ENCODE measurements at places on chromosomes 11 and 22.

GRCh38 chr11:48024635-48025071 is 44.3 kb downstream of the PTPRJ start:
- DNase-seq = no peak

GRCh38 chr11:2271077-2271326 is 614 bp upstream of the ASCL2 start:
- no peak for DNase-seq

DNA sequence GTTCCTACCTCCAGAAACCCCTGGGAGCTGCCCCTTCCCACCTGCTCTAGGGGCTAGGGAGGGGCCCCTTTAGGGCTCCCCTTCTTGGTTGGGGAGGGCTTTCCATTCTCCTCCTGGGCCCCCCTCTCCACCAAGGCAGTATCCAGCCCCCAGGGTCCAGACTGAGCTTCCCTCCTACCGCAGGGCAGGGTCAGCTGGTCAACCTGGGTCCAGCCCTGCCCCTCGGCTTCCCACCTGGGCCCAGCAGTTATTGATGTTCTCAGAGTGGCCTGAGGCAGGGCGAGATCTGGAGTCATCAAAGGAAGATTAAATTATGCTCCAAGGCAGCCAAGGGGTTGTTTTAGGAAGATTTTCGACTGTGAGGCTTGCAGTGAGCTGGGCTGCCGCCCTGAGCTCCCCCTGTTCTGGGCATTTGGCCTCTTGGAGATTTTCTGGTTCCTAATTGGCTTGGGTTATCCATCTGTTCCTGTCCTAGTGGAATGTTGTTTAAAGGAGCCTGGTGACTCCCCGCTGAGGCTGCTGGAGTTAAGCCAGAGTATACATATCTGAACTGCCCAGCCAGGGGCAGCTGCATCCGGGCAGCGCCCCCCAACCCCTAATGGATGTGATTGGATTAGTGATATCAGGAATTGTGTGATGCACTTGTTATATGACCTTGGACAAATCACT is 1.8 kb upstream of the SLC22A8 start:
- DNase-seq = peak; percentile 8

DNA sequence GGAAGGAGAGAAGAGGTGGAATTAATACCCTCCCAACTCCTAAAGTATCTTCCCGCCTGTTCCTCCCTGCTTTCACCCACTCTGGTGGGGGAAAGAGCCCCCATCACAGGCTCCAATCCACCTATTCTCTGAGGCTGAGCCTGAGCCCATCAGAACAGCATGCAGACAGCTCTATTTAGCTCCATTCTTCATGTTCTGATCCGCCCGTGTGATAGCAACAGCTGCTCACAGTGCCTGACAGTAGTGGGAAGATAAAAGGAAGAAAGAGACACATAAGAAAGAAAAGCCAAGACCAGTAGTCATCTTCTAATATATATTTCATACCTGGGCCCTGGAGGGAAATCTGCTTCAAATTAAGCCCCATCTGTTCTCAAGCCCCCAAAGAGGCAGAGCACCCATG is 80.3 kb upstream of the AKIP1 start:
- no peak for DNase-seq

- DNase-seq = no peak
Measured at GRCh38 chr22:38109371-38110001, 998 bp downstream of the BAIAP2L2 start.

GRCh38 chr11:72609476-72609875 is 64.7 kb downstream of the PDE2A start:
- no peak for DNase-seq

- DNase-seq = no peak
Measured at GRCh38 chr22:48431536-48432315, 1395.9 kb downstream of the BRD1 start.

DNA sequence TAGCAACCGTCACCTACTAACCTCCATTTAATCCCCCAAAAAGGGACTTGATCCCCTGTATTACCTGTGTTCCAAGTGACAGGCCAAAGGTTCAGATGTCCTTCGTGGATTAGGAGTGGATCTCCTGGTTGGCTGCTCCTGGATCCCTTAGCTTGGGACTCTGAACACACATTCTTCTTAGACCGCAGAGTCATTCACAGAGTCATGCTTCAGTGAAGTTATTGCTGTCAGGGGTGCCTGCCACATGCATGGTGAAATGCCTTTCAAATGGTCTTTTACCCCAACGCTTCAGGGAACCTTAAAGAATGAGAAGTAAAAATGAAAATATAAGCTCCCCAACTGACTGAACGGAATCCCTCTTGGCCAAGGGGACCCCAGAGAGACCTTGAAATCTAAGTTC is 49.1 kb downstream of the ADAMTS8 start:
- DNase-seq = no peak

DNA sequence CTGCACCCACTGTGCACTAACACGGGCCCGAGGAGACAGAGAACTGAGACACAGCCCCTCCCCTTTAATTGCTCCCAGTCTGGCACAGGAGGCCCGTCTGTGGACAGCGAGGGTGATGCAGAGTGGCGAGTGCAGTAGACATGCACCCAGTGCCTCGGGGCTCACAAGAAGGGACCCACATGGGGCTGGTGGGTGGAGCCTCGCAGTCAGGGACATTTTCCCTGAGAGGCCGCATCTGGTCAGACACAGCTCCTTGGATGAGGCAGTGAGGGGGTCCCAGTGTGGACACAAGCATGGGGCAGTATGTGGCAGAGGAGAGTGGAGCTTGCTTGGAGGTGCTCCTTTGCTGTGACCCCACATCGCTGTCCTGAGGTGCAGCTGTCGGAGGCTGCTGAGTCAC is 54.8 kb downstream of the SBF1 start:
- DNase-seq = no peak

DNA sequence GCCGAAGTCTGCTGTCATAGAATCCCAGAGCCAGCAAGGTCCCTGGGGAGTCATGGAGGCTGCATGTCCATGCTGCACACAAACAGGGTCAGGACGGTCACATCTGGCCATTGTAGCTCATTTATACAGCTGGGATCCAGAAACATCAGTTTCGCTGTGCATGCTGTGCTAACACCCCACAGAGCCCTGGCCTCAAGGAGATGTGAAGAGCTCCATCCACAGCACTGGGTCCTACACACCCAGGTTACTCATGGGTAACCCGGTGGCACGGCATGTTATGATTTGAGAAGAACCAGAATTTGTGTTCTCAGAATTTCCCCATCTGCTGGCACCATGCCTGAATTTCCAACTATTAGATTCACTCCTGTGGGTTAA is 146.3 kb upstream of the ARHGAP20 start:
- no peak for DNase-seq

- DNase-seq = no peak
Measured at GRCh38 chr22:32805361-32805881, 3.9 kb downstream of the TIMP3 start.

- no peak for DNase-seq
Measured at GRCh38 chr11:106032861-106033260, 10.8 kb upstream of the MSANTD4 start.

- peak; percentile 72 for DNase-seq
Measured at GRCh38 chr11:130050257-130050656, 19.4 kb upstream of the APLP2 start.

- no peak for DNase-seq
Measured at GRCh38 chr11:76526878-76527277, 82.1 kb downstream of the EMSY start.

DNA sequence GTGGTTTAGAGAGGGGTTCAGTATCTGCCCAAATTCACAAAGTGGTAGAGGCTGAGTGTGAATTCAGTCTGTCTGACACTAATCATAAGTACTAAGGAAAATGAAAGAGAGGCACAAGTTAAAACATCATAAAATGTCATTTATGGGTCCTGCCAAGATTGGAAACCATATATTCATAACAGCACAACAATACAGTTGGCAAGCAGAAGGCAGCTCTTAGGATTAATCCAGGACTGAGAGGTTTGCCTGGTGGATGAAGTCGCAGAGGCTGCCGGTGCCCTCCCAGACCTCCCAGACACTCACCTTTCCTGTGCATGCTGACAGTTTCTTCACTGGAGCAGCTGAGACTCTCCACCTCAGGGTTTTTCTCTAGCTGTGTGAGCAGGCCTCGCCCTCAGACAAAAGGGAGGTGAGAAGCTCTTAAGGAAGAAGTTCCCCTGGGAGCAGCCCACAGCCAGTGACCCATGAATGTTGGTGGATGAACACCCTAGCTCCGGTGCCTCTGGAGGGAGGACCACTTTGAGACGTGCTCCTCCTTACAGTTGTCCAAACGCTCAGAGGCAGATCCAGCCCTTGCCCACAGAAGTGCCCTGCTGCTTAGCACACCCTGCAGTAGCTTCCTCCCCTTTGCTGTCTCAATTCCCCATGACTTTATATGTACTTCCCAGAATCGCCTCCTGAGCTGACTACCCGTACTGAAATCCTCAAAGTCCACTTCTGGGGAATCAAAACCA is 43.7 kb downstream of the MAML2 start:
- no peak for DNase-seq

DNA sequence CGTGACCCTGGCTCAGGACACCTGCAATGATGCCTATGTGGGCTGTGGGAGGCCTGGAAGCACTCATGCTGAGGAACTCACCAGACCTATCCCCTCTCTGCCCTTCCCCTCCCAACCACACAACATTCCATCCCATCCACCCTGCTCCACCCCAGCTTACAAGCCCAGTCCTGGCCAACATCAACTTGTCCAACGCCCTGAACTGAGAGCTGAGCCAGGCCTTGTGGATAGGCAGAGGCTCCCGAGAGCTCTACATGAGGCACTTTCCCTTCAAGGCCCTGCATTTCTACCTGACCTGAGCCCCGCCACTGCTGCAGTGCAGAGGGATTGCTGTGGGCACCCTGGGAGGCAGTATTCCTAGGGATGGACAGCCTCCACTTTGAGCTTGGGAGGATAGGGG is 112.4 kb downstream of the PDE2A start:
- DNase-seq = no peak

Data from fibroblast of skin of scalp (primary cell).